EH (cell line): ENCODE measurements at places on chromosomes 3 and 15.
A peak's percentile ranks its signal among the peaks of the same experiment; 100 is the strongest.

- DNase-seq: peak; percentile 80
These were observed 540.9 kb upstream of the MDFIC2 start for GRCh38 chr3:70853161-70853944.

DNA sequence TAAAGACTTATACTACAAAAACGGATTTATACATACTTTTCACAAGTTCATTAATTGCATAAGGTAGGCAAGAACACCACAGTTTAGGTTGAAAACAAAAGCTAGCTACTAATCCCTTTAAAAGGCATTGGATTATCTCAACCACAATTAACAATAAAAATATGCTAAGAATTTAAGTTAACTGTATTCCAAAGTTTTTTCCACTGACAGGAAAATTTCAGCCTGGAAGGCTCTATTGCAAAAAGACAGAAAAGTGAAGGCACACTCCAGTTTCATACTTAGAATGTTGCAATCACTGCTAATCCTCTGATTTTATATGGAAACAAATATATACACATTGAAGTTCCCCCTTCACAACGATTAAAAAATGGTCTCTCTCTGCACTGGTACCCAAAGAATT is 71.5 kb downstream of the TJP1 start:
- peak; percentile 40 for DNase-seq

- no peak for DNase-seq
These were observed 87.9 kb downstream of the ULK4 start for GRCh38 chr3:41874022-41874421.

- DNase-seq: no peak
These were observed 314.6 kb downstream of the RPLP1 start for GRCh38 chr15:69767191-69767590.

GRCh38 chr3:178845420-178846118 is 226.0 kb downstream of the ZMAT3 start:
- DNase-seq: peak; percentile 88

- DNase-seq: no peak
These were observed 253.7 kb downstream of the ZBTB20 start for GRCh38 chr3:114893361-114893760.

GRCh38 chr15:73858062-73858461 is 15.3 kb upstream of the TBC1D21 start:
- no peak for DNase-seq

DNA sequence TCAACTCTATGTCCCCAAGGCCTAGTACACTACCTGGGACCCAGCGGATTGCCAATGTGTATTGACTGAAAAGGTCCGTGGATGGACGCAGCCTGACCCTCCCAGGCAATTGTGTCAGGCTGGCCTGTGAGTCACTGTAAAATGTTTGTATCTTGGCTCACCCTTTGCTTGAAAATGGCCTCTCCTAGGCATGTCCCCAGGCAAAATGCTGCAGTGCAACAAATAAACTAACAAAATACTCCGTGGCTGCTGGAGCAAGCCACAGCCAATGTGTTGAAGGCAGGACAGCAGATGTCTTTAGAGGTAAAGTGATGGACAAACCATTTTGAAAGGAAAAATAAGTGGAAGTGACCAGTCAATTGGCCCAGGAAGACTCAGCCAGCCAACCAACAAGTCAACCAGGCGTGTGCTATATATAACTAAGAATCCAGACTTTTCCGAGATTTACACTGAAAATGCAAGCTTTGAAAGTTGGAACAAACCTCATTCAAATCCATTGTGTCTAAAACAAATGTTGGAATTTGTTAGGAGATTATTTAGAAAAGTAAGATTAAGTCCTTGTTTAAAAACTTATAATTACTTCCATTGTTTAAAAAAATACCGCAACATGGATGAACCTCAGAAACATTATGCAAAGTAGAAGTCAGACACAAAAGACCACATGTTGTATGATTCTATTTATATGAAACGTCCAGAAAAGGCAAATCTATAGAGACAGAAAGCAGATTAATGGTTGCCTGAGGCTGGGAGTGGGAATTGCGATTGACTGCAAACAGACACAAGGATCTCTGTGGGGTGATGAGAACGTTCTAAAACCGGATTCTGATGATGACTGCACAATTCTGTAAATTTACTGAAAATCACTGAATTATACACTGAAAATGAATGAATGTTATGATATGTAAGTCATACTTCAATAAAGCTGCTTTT is 191.2 kb downstream of the TLE3 start:
- peak; percentile 45 for DNase-seq

GRCh38 chr15:85718271-85718971 is 76.3 kb downstream of the KLHL25 start:
- DNase-seq: no peak

GRCh38 chr3:36837089-36837488 is 72.7 kb upstream of the DCLK3 start:
- no peak for DNase-seq

GRCh38 chr3:190169243-190169642 is 48.5 kb upstream of the P3H2 start:
- no peak for DNase-seq

GRCh38 chr15:39106950-39107349 is 473.9 kb upstream of the THBS1 start:
- no peak for DNase-seq

GRCh38 chr15:51331141-51331540 is 7.3 kb downstream of the CYP19A1 start:
- DNase-seq: no peak

DNA sequence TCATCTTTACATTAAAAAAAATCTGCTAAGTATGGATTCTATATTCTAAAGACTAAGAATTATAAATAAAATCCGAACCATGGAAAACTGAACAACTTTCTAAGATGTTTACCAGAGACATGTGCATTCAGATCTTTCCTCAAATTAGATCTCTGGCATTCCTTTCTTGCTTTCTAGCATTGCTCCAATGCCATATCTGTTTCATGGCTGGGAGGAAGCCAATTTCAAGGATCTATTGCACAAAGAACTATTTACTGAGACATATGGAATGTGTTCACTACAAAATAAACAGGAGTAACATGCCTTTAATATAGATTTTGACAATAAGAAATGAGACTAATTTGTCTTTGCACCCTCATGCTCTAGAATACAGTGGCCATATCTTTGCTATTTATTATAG is 45.1 kb upstream of the NANOGP8 start:
- DNase-seq: peak; percentile 28

DNA sequence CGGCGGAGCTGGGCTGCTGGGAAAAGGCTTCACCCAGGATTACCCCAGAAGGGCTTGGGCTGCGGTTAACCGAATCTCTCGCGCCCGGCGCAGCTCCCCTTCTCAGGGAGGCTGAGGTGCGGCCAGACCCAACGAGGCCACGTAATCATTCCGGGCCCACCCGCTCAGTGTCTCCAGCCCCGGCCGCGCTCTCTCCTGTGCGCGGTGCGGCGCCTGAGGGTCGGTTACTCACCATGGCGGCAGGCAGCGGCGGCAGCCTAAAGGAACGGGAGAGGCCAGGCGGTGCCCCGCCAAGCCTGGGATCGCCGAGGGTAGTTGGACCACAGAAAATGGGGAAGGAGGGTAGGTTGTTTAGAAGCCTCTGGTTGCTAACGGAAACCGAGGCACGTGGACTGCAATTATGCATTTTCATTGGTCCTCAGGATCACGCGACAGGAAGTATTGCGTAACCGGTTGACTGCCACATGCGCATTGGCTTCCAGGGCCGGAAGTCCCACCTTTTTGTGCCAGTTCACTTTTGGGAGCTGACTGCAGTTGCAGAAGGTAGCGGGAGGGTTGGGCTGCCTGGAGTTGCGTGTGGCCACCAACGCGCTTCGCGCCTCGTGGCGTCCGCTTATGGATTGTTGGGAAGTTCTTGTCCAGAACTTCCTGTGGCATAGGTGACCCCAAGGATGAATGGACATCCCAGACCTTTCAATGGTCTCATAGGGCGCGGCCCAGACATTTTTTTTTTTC is at the start of gene LZTFL1:
Gene LZTFL1, minus strand, starts transcription at position 363 of the 735 bp plus-strand sequence. Its CDS starts 128 bp downstream, at position 235.
- DNase-seq: peak; percentile 97

GRCh38 chr3:195204360-195205163 is 66.4 kb downstream of the XXYLT1 start:
- no peak for DNase-seq

DNA sequence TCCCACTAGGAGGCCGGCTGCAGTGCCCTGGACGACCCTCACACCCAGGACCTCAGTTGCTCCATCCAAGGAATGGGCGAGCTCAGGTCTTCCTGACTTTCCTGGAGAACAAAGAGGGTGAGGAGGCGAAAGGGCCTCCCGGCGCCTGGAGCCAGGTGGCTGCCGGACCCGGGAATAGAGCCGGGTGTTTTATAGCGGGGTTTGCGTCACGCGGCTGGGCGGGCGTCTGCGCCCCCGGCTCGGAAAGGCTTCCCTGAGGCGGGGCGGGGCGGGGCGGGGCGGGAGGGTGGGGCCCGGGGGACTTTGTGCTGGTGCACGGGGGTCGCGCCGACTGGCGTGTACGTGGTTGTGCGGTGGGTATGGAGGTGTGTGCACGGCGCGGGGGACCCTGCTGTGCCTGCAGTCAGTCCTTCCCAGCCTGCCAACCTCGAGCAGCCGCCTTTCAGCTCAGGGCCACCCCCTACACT is 4.6 kb upstream of the PRKCD start:
- peak; percentile 27 for DNase-seq

- no peak for DNase-seq
These were observed 159.3 kb upstream of the NR2F2 start for GRCh38 chr15:96170979-96171739.

DNA sequence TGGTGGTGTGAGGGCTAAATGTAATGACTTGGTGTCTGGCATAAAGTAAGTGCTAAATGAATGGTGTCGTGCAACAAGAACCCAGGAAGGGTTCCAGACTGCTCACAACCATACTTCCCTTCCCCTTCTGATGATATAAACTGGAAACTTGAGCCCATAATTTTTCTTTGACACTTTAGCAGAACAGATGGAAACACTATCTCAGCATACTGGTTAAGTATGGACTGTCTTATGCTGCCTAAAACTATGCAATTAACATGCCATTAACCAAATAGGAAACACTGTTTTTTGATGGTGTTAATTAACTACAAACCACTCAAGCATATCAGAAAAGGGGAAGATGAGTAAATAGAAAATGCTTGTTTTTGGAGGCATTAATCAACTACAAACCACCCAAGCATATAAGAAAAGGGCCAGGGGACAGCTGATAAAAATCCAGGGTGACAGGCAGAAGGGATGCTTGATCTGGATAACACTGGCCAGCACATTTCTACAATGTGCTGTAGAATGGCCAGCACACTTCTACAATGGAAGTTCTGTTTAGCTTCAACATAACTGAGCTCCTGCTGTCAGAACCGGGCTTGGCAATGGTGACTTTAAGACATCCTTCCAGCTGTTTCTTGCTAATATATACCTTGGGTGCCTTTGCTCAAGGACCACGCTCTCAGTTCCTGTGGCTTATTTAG is 85.5 kb upstream of the FAM3D start:
- no peak for DNase-seq
